ENCODE measurements at places on chromosomes 3 and 15. TPM values are rescaled to one million over a fixed set of nuclear protein-coding genes. Genes with fewer than 3 reads are reported as not detected.
A peak's percentile ranks its signal among the peaks of the same experiment; 100 is the strongest.

DNA sequence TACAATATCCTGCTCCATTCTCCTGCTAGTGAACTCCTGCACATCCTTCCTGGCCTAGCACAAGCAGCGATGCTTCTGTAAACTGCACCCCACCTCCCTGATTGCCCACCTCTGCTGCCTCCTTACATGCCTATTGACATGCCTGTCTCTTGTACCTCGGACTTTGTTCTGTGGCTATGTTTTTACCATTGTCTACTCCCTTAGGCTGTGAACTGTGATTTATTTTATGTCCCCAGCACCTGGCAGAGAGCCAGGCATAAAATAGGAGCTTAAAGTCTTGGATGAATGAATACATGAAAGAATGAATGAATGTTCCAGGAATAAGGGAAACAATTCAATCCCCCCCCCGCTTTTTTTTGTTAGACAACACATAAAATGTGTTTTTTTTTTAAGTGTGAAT, 210.0 kb downstream of the MYRIP start:
- no peak overlapping the region for H3K27ac ChIP-seq
- H3K4me1 ChIP-seq: no peaks in the 10 kb centered on the region
- peaks cover 38% of the 10 kb centered on the region for H3K27me3 ChIP-seq

DNA sequence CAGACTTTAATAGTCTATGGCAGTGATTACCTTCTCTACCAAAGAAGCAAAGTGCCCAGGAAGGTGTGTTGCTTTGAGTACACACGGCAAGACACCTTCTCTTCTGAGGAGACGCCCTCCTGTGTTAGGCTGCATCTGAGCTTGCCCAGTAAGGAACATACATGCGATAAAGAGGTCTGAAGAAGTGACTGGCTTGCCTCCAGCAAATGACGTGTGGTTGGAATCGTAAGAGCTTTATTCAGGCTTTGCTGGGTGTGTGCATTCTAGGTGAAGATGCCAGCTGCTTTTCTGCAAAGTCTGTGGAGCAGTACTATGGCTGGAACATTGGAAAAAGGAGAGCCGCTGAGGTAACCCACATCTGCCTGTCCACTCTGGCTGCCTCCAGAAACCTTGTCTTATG, 22.4 kb downstream of the MAP6D1 start:
- H3K27ac ChIP-seq: no peak overlapping the region
- DNase-seq: no peak
- no peaks in the 10 kb centered on the region for H3K27me3 ChIP-seq
- H3K4me3 ChIP-seq: no peak overlapping the region
- peaks cover 27% of the 10 kb centered on the region for H3K36me3 ChIP-seq
- H3K4me1 ChIP-seq: no peaks in the 10 kb centered on the region

DNA sequence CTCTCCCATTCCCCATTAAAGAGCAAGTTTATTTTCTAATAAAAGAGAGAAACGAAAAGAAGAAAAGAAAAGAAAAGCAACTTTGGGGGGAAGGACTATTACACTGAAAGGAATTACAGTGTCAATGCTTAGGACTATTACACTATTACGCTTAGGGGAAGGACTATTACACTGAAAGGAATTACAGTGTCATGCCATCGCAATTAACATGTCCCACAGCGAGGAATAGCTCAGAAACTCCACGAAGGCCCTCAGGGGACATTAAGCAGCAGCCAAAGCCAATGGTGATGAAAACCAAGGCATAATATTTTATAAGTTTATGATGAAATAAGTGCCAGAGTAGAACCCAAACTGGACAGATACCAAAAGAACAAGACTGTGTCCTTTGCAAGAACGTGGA, 22.1 kb upstream of the DET1 start:
- no peaks in the 10 kb centered on the region for H3K36me3 ChIP-seq
- H3K4me3 ChIP-seq: no peak overlapping the region
- H3K27me3 ChIP-seq: peaks cover 19% of the 10 kb centered on the region
- no peak for DNase-seq
- H3K27ac ChIP-seq: no peak overlapping the region

SAMMSON gene
- not detected for total RNA-seq

- no peak overlapping the region for H3K27ac ChIP-seq
- H3K4me1 ChIP-seq: peaks cover 17% of the 10 kb centered on the region
- no peak for DNase-seq
Measured at GRCh38 chr3:11197484-11197883, 43.2 kb downstream of the HRH1 start.

TMED3 gene
- 68.7 TPM for total RNA-seq

- peaks cover 2% of the 10 kb centered on the region for H3K27me3 ChIP-seq
- no peak overlapping the region for H3K27ac ChIP-seq
- no peak overlapping the region for H3K4me3 ChIP-seq
- DNase-seq: no peak
- H3K4me1 ChIP-seq: no peaks in the 10 kb centered on the region
Measured at GRCh38 chr3:37770336-37770735, 91.3 kb upstream of the CTDSPL start.

DNA sequence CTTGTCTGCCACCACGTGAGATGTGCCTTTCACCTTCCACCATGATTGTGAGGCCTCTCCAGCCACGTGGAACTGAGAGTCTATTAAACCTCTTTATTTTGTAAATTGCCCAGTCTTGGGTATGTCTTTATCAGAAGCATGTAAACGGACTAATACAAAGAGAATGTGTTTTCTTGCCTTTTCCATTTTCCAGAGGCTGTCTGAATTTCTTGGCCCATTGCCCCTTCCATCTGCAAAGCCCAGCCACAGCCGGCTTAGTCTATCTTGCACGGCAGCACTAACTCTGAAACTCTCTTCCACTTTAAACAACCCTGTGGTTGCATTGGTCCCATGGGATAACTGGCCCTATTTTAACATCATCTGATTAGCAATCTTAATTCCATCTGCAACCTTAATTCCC, 215.3 kb downstream of the LRTM1 start:
- no peak overlapping the region for H3K27ac ChIP-seq
- no peaks in the 10 kb centered on the region for H3K4me1 ChIP-seq
- no peak overlapping the region for H3K4me3 ChIP-seq
- peaks cover 5% of the 10 kb centered on the region for H3K36me3 ChIP-seq
- no peaks in the 10 kb centered on the region for H3K27me3 ChIP-seq
- DNase-seq: no peak

GRCh38 chr3:23739536-23739935, 66.2 kb upstream of the UBE2E1 start:
- H3K27ac ChIP-seq: no peak overlapping the region
- H3K27me3 ChIP-seq: peaks cover 7% of the 10 kb centered on the region
- no peaks in the 10 kb centered on the region for H3K36me3 ChIP-seq
- H3K4me1 ChIP-seq: peaks cover 11% of the 10 kb centered on the region

DNA sequence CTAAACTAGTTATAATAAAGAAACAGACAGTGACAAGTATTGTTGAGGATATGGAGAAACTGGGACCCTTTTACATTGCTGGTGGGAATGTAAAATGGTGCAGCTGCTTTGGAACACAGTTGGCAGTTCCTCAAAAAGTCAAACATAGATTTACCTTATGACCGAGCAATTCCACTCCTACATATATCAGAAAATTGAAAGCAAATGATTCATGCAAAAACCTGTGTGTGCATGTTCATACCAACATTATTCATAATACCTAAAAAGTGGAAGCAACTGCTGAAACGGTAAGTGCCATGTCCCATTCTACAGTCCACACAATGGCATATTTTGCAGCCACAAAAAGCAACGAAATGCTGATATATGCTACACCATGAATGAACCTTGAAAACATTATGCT, 12.2 kb upstream of the SEC61A1 start:
- no peaks in the 10 kb centered on the region for H3K4me1 ChIP-seq
- no peak overlapping the region for H3K4me3 ChIP-seq
- H3K36me3 ChIP-seq: no peaks in the 10 kb centered on the region
- peaks cover 15% of the 10 kb centered on the region for H3K27me3 ChIP-seq
- DNase-seq: no peak
- H3K27ac ChIP-seq: no peak overlapping the region

IMPG2 gene
- 0.25 TPM for total RNA-seq

- H3K27ac ChIP-seq: no peak overlapping the region
- no peaks in the 10 kb centered on the region for H3K36me3 ChIP-seq
- no peak overlapping the region for H3K4me3 ChIP-seq
- H3K4me1 ChIP-seq: peaks cover 4% of the 10 kb centered on the region
- H3K27me3 ChIP-seq: no peaks in the 10 kb centered on the region
Measured at GRCh38 chr3:23085261-23085660, 117.9 kb upstream of the UBE2E2 start.

EFCAB12 gene
- total RNA-seq: 2.3 TPM

GALNT15 gene
- total RNA-seq: not detected

- peaks cover 22% of the 10 kb centered on the region for H3K4me1 ChIP-seq
- no peaks in the 10 kb centered on the region for H3K36me3 ChIP-seq
- H3K4me3 ChIP-seq: peak overlapping the region; percentile 74
- DNase-seq: peak; percentile 83
Measured at GRCh38 chr15:68559345-68560310, 19.2 kb upstream of the CORO2B start.

GRCh38 chr15:81091889-81092558, 42.0 kb upstream of the CFAP161 start:
- no peak overlapping the region for H3K4me3 ChIP-seq
- H3K36me3 ChIP-seq: no peaks in the 10 kb centered on the region
- H3K27ac ChIP-seq: no peak overlapping the region

DNA sequence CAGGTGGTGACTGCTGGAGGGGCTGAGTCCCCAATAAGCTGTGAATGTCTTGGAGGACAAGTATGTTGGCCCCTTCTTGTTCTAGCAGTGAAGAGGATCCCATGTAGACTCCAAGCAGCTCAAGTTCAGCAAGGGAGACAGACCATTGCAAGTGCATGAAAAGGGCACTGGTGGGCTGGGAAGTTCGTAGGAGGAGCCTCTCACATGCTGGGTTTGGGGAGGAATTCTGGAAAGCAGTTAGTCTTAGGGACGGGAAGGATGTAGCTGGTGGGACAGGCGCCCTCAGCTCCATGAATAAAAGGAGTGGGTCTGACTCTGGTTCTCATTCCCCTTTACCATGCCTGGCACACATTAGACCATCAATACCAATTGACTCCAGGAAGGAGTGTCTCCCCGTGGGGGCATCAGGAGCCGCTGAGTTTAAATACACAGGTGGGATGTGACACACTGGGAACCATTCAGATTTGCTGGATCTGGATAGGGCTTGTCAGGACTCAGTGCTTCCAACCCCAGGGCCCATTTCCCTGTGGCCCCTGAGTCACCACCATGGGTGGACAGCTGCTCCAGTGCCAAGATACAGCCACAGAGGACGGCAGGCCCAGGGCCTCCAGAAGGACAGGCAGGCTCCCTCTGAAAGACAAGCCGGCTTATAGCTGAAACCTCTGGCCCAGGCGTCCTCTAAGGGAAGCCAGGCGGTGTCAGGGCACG, 552 bp upstream of the XYLB start:
- no peaks in the 10 kb centered on the region for H3K4me1 ChIP-seq
- peak overlapping the region; percentile 78 for H3K4me3 ChIP-seq
- no peak overlapping the region for H3K27ac ChIP-seq
- DNase-seq: no peak
- no peaks in the 10 kb centered on the region for H3K36me3 ChIP-seq
- H3K27me3 ChIP-seq: peaks cover 8% of the 10 kb centered on the region

DNA sequence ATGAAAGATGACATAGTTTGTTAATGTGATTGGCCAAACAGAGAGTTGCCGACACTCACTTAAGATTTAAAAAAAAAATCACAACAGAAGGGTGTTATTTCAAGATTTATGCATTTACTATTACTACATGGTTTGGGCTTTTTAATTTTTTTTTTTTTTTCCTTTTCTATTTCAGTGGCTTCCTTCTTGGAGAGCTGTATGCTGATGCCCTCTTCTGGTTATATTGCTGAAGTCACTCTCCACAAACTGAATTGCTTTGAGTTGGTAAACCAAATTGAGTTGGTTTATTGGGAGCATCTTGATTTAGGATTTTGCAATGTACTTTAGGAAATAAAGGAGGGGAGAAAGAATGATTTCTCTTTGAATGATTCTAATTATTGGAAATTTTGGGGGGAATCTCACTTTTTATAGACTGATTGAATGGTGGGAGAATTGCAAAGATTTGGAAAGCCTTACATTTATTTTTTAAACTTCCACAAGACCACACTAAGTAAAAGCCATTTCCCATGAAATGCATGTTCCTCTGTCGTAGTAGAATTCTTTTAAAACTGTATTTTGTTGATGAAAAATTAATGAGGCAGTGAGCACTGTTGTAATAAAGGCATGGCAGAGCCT, 186.6 kb upstream of the FEZF2 start:
- H3K36me3 ChIP-seq: no peaks in the 10 kb centered on the region
- no peak overlapping the region for H3K4me3 ChIP-seq
- H3K27me3 ChIP-seq: no peaks in the 10 kb centered on the region
- H3K27ac ChIP-seq: no peak overlapping the region
- DNase-seq: no peak
- H3K4me1 ChIP-seq: no peaks in the 10 kb centered on the region

- H3K27me3 ChIP-seq: no peaks in the 10 kb centered on the region
- peak overlapping the region; percentile 60 for H3K4me3 ChIP-seq
- peaks cover 58% of the 10 kb centered on the region for H3K4me1 ChIP-seq
- peak overlapping the region; percentile 82 for H3K27ac ChIP-seq
- peaks cover 46% of the 10 kb centered on the region for H3K36me3 ChIP-seq
Measured at GRCh38 chr3:197953881-197954280, 3.9 kb downstream of the RPL35A start.

TMEM158 gene
- total RNA-seq: 2.5 TPM

DNA sequence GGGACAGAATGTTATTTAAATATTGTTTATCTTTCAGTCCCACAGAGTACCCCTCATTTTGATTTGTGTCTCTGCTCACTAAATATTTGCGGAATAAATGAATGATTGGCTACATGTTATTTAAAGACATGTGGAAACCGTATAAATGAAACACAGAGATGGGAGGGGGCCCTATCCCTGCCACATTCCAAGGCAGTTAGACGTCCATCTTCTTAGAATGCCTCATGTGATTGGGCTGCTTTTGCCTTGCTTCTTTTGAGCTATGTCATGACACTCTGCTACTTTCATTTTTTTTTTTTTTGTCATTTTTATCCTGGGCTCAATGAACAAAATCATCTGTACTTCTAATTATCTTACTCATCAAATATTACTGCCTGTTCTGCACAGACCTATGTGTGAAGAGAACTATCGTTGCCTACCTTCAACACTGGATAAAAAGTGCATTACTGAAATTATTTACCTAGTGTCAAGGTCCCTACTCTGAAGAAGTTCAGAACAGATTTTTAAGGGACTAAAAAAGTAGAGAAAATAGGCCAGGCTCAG, 83.9 kb upstream of the FAM98B start:
- no peaks in the 10 kb centered on the region for H3K36me3 ChIP-seq
- H3K27me3 ChIP-seq: peaks cover 37% of the 10 kb centered on the region
- H3K4me1 ChIP-seq: no peaks in the 10 kb centered on the region
- no peak for DNase-seq
- no peak overlapping the region for H3K4me3 ChIP-seq
- no peak overlapping the region for H3K27ac ChIP-seq

GRCh38 chr3:117226932-117227331, 517.4 kb downstream of the TUSC7 start:
- no peaks in the 10 kb centered on the region for H3K27me3 ChIP-seq
- no peak for DNase-seq
- no peaks in the 10 kb centered on the region for H3K4me1 ChIP-seq
- H3K36me3 ChIP-seq: peaks cover 6% of the 10 kb centered on the region
- H3K27ac ChIP-seq: no peak overlapping the region

GRCh38 chr3:62378921-62379320, 5.6 kb upstream of the FEZF2 start:
- H3K27ac ChIP-seq: no peak overlapping the region
- peaks cover 7% of the 10 kb centered on the region for H3K36me3 ChIP-seq
- peaks cover 53% of the 10 kb centered on the region for H3K27me3 ChIP-seq
- DNase-seq: no peak
- no peak overlapping the region for H3K4me3 ChIP-seq

- H3K36me3 ChIP-seq: no peaks in the 10 kb centered on the region
- H3K27ac ChIP-seq: no peak overlapping the region
- no peaks in the 10 kb centered on the region for H3K4me1 ChIP-seq
- no peak for DNase-seq
- no peak overlapping the region for H3K4me3 ChIP-seq
Measured at GRCh38 chr15:54424171-54424570, 445.9 kb downstream of the UNC13C start.

Measured in natural killer cell treated with Interleukin-12 subunit alpha and Interleukin-12 subunit beta and Interleukin-15 and Interleukin-18, amount 100 ng/mL, for 72 hours (primary cell).